ENCODE measurements at places on chromosomes 16 and 17. TPM values are rescaled to one million over a fixed set of nuclear protein-coding genes. Genes with fewer than 3 reads are reported as not detected.

The FBXO39 gene
- total RNA-seq: not detected

The KPNB1 gene
- total RNA-seq: 967 TPM

The OR2C1 gene
- not detected for total RNA-seq

The PMP22 gene
- total RNA-seq: 7.3 TPM

The CBX8 gene
- 36.6 TPM for total RNA-seq

The TP53TG3D gene
- not detected for total RNA-seq

The CLEC18B gene
- total RNA-seq: 0.36 TPM

The ACD gene
- total RNA-seq: 46.1 TPM

The MT4 gene
- total RNA-seq: not detected

The G6PC1 gene
- total RNA-seq: not detected

The CMTM2 gene
- not detected for total RNA-seq

The MYCBPAP gene
- total RNA-seq: 1.3 TPM

DNA sequence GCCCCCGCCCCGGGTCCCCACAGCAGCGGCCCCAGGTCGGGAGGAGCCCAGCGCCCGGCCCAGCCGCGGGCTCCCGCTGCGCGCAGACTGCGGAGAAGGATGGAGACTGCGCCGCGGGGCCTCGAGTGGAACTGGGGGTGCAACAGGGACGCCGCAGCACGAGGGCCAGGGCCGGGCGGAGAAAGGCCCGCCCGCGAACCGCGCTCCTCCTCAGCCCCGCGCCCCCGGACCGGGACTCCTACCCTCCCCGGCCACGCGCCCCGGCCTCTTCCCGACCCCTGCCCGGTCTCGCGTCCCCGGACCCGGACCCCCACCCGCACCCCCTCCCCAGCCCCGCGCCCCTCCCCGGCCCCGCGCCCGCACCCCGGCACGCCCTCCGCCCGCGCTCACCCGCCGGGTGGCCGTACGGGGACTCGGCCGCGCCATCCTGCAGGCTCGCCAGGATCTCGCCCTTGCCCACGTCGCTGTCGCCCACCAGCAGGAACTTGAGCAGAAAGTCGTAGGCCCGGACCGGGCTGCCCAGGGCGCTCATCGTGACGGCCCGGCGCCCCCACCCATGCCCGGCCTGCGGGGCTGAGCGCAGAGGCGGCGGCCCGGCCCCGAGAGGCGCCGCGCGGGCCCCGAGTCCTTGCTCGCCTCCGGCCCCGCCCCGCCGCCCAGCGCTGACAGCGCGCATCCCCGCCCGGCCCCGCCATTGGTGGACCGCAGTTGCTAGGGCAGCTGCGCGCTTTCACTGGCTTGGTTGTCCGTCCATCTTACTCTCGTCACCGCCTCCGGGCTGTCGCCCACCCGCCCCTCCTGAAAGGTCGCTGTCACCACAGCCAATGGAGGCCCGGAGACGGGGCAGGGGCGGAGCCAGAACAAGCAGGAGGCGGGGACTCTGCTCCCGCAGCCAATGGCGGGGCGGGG lies at the start of gene RAB40B:
RAB40B (minus strand) TSS at position 634 of the 909 bp plus-strand sequence; CDS start at position 532, 102 bp downstream.
- H3K36me3 ChIP-seq: no peaks in the 10 kb centered on the region
- H3K4me3 ChIP-seq: peak within 1 kb of the TSS; percentile 77
- H3K4me1 ChIP-seq: peaks cover 19% of the 10 kb centered on the region
- peak within 1 kb of the TSS; percentile 61 for H3K27ac ChIP-seq

DNA sequence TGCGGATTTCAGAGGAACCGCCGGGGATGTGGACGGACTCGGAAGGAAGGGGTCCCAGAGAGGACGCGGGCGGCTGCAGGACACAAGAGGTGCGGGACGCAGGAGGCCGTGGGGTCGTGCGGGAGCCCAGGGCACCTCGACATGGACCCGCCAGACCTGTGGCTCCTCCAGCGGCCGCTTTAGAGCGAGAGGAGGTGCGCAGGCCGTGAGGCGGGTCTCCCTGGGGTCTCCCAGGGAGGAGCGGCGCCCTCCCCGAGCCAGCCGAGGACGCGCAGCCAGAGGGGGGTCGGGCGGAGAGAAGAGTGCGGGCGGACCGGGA lies 6.8 kb upstream of the FLYWCH1 start:
- peak overlapping the region; percentile 88 for H3K4me3 ChIP-seq
- H3K27me3 ChIP-seq: no peaks in the 10 kb centered on the region
- H3K4me1 ChIP-seq: peaks cover 6% of the 10 kb centered on the region
- DNase-seq: no peak

GRCh38 chr17:54372069-54372749 lies 528.4 kb upstream of the TOM1L1 start:
- H3K27me3 ChIP-seq: no peaks in the 10 kb centered on the region
- DNase-seq: no peak
- H3K27ac ChIP-seq: no peak overlapping the region
- H3K36me3 ChIP-seq: no peaks in the 10 kb centered on the region

DNA sequence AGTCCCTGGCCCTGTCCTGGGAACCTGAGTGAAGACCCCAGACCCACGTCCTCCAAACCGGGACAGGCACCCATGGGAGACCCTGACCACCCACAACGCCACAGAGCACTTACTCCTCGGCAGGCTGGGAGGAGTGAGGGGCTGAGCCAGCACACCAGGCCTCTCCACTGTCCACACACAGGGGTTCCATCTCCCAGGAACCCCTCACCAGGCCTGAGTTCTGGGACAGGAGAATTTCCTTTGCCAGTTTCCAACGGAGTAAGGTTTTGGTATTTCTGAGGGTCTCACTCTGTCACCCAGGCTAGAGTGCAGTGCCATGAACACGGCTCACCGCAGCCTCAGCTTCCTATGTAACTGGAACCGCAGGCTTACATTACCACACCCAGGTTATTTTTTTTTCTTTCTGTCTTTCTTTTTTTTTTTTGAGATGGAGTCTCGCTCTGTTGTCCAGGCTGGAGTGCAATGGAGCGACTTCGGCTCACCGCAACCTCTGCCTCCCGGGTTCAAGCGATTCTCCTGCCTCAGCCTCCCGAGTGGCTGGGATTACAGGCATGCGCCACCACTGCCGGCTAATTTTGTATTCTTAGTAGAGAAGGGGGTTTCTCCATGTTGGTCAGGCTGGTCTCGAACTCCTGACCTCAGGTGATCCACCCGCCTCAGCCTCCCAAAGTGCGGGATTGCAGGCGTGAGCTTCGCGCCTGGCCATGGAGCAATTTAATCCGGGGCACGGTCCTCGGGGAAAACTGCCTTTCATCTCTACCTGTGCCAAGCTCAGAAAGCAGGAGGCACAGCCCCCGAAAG lies 1.6 kb downstream of the PGAP6 start:
- H3K27ac ChIP-seq: no peak overlapping the region
- peak overlapping the region; percentile 76 for H3K4me3 ChIP-seq
- no peaks in the 10 kb centered on the region for H3K27me3 ChIP-seq
- DNase-seq: peak; percentile 26
- H3K4me1 ChIP-seq: no peaks in the 10 kb centered on the region

DNA sequence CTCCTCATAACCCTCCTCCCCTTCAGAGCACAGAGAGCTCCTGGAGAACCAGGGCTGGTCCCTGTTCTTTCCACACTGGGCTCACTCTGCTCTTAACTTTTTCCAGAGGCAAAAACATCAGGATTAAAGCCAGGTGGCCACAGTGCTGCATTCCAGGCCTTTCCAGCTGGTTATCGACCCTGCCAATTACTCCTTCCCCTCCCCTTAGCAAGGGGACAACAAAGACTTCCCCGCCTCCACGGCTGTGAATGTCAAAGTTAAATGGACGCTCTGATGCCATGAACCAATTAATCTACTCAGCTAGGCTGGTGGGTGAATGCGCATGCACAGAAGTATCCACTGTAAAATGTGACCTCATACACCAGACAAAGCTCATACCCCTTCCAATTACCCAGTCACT lies 23.1 kb downstream of the ACLY start:
- no peaks in the 10 kb centered on the region for H3K27me3 ChIP-seq
- H3K4me3 ChIP-seq: no peak overlapping the region
- H3K27ac ChIP-seq: peak overlapping the region; percentile 68

- DNase-seq: no peak
- H3K4me3 ChIP-seq: no peak overlapping the region
- no peak overlapping the region for H3K27ac ChIP-seq
- H3K36me3 ChIP-seq: no peaks in the 10 kb centered on the region
Measured at GRCh38 chr17:16988749-16989229, 16.9 kb upstream of the TNFRSF13B start.

DNA sequence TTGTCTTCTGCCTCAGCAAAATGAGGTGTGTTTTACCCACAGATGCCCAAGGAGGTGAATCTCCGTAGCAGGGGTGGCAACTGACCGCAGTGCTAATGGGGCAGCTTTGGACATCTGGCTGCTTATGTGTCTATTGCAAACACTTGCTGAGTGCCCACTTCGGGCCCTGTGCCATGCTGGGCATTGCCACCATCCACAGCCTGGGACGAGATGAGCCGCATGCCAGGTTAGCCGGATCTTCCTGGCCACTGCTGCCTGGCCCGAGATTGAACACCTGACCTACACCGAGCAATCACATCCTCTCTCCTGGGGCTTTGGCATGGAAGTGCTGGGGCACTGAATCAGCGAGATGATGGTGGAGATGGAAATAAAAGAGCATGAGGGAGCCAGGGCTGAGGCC lies 238.7 kb downstream of the GSG1L start:
- H3K36me3 ChIP-seq: no peaks in the 10 kb centered on the region
- DNase-seq: no peak
- H3K4me3 ChIP-seq: no peak overlapping the region
- no peak overlapping the region for H3K27ac ChIP-seq

GRCh38 chr17:66576473-66576872 lies 258.4 kb upstream of the CACNG5 start:
- peaks cover 23% of the 10 kb centered on the region for H3K4me1 ChIP-seq
- no peaks in the 10 kb centered on the region for H3K36me3 ChIP-seq
- H3K4me3 ChIP-seq: no peak overlapping the region
- no peak overlapping the region for H3K27ac ChIP-seq
- no peaks in the 10 kb centered on the region for H3K27me3 ChIP-seq

DNA sequence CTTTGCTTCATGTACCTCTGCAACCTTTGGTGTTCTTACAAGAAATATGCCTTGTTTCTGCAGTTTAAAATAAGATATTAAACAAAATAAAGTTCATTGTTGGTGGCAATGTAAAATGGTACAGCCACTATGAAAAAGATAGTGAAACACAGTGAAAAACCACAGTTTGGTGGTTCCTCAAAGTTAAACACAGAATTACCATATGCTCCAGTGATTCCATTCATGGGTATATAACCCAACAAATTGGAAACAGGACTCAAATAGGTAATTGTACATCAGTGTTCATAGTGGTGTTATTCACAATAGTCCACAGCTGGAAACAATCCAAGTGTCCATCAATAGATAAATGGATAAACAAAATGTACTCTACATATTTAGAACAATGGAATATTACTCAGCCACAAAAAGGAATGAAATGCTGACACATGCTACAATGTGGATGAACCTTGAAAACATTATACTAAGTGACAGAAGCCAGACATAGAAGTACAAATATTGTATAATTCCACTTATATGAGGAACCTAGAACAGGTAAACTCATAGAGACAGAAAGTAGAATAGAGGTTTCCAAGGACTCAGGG lies 49.2 kb downstream of the CUEDC1 start:
- no peak for DNase-seq
- no peaks in the 10 kb centered on the region for H3K36me3 ChIP-seq
- no peaks in the 10 kb centered on the region for H3K27me3 ChIP-seq
- no peak overlapping the region for H3K4me3 ChIP-seq

DNA sequence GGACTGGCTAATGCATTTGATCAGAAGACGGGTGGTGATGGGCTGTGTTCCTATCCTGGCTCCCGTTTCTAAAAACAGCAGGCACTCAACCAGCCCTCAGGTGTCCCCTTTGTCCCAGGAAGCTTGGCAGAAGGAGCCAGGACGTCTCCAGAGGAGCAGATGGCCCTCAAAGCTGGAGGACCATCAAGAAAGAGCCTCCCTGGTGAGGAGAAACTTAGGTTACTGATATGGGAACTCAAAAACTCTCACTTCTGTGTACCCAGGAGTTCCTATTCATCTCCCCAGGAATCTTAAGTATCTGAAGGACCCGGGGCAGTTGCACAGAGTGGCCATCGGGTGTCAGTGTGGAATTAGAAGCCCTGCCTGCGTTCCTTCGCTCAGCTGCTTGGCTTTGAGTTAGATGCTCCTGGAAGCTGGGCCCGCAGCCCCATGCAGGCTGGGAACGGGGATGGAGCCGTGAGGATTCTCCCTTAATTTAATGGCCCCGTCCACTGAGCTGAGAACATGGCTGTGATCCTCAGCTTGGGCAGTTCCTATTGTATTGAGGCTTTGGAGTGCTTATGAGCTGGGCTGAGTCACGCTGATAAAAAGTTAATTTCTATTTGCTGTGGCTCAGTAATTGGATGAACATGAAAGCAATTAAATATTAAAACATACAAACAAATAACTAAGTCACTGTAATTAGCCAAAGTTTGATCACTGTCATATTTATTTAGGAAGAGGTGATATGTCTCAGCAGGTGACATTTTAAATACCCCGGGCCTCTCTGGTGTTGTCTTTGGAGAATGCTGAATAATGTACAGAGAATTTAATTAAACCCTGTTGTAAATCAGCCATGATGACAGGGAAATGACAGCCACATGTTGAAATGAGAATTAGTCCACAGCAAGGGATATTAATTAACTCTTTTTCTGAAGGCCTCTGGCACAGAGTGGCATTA lies 402.1 kb downstream of the SEC14L1 start:
- H3K4me3 ChIP-seq: no peak overlapping the region
- no peaks in the 10 kb centered on the region for H3K4me1 ChIP-seq
- H3K27me3 ChIP-seq: no peaks in the 10 kb centered on the region
- no peak overlapping the region for H3K27ac ChIP-seq
- DNase-seq: peak; percentile 80

DNA sequence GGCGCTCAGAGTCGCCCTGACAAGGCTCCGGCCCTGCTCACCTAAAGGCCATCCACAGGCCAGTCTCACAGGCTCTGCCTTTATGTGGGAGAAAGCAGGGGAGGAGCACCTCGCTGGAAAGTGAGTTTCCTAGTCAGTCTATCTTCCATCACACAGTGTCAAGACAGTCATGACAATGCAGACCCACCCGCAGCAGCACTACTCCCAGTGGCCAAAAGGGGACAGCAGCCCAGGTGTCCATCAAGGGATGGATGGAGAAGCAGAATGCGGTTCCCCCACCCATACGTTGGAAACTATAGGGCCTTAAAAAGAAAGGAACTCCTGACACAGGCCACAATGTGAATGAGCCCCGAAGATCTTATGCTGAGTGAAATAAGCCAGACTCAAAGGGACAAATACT lies 226.8 kb downstream of the ENGASE start:
- no peak overlapping the region for H3K4me3 ChIP-seq
- peaks cover 3% of the 10 kb centered on the region for H3K27me3 ChIP-seq
- H3K36me3 ChIP-seq: no peaks in the 10 kb centered on the region
- no peaks in the 10 kb centered on the region for H3K4me1 ChIP-seq

GRCh38 chr16:65876056-65876408 lies 490.5 kb upstream of the CDH5 start:
- no peaks in the 10 kb centered on the region for H3K4me1 ChIP-seq
- H3K27ac ChIP-seq: no peak overlapping the region
- no peak for DNase-seq
